ENCODE measurements at places on chromosomes 2 and 18. TPM values are rescaled to one million over a fixed set of nuclear protein-coding genes. Genes with fewer than 3 reads are reported as not detected.

Gene RTP5
- total RNA-seq = 0.53 TPM

Gene RUFY4
- 3.0 TPM for total RNA-seq

Gene CYP27C1
- total RNA-seq = not detected

Gene UNC80
- not detected for total RNA-seq

DNA sequence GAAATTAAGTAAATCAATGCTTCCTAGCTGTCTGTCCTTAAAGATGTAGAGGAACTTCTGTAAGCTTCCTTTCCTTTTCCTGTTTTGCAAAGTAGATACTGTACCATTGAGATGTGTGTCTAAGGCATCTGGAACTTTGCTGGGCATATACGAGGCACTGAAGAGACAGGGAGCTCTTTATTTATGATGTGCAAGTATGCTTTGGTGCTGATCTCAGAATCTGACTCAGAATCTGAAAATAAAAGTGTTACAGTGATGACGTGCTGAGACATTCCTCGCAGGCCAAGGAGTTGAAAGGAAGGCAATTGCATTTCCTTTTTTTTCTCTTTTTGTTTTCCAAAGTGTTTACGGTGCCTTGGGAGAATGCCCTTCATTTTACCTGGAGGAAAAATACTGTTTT is 230.9 kb upstream of the RGPD4 start:
- H3K4me1 ChIP-seq = no peaks in the 10 kb centered on the region
- no peaks in the 10 kb centered on the region for H3K27me3 ChIP-seq
- H3K4me3 ChIP-seq = no peak overlapping the region
- no peak overlapping the region for H3K27ac ChIP-seq

DNA sequence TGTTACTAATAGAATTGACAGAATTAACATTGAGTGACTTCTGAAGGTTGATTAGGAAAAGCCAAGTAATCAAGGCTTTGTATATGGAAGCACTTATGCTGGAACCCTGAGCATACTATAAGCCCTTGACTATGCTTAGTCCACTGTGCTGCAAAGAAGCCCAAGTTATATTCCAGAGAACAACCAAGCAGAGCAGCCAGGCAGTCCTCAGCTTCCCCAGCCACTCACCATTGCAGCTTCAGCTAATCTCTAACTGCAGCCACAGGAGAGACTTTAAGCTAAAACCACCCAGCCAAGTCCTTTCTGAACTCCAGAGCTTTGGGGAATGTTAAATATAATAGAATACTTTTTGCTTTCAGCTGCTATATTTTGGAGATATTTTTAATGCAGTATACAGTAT is 164.4 kb upstream of the VWC2L start:
- H3K27me3 ChIP-seq = no peaks in the 10 kb centered on the region
- no peaks in the 10 kb centered on the region for H3K36me3 ChIP-seq
- no peak overlapping the region for H3K4me3 ChIP-seq
- no peaks in the 10 kb centered on the region for H3K4me1 ChIP-seq
- no peak for DNase-seq
- no peak overlapping the region for H3K27ac ChIP-seq

Gene RPRM
- not detected for total RNA-seq

DNA sequence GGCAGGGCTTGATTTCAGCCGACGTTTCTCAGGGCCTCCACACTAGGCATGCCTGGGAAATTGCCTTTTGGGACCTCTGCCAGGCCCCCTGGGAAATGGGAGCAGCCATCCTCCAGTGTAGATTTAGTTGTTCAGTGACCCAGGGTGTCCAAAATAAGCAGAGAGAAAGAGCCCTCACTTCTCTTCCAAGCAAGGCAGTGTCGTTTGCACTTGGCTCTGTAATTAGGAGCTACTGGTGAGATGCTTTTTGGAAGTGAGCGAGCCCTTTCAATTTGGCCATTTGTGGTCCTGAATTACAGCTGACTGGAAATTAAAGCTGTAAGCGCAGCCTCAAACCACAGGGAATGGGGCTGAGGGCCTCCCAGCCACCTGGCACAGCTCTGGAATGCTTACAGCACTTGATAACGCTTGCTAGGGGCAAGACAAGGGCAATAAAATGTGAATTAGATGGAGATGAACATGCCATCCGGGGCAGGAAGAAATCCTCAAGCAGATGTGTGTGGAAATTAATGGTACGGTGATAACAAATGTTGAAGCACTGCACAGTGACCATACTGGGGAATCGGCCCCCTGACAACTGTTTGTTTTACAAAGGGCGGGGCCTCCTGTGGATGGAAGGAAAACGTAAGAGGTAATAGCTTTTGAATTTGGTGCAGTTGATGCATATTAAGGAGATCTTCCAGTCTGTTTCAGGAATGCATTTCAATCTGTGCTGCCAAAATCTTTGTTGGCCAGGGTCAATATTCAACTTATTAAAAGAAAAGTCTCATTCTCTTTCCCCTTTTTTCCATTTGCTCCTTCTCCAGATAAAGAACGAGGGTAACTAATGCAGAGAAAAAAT is 173.1 kb downstream of the UXS1 start:
- no peak overlapping the region for H3K27ac ChIP-seq
- H3K4me1 ChIP-seq = peaks cover 12% of the 10 kb centered on the region
- peaks cover 3% of the 10 kb centered on the region for H3K36me3 ChIP-seq
- DNase-seq = no peak

- no peak overlapping the region for H3K4me3 ChIP-seq
- no peak for DNase-seq
- no peaks in the 10 kb centered on the region for H3K4me1 ChIP-seq
- H3K36me3 ChIP-seq = no peaks in the 10 kb centered on the region
Measured at GRCh38 chr18:65146482-65147021, 604.3 kb upstream of the CDH7 start.

DNA sequence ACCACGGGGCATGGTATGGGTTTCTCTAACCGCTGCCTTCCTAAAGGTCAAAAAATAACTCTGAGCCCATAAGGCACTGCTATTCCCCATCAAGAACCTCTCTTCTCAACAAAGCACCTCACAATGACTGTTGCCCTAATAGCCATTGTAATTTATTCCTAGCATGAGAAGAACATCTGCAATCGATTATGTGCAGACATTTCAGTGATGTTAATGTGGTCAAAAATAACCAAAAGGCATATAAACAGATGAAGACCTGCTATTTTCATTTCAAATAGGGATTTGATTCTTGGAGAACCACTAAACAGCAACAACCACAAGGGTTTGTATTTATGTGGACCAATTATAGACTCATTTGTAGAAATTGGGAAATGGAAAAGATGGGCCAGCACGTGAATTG is 356.6 kb downstream of the FBXO15 start:
- no peak overlapping the region for H3K4me3 ChIP-seq
- H3K27ac ChIP-seq = no peak overlapping the region
- no peaks in the 10 kb centered on the region for H3K4me1 ChIP-seq
- H3K36me3 ChIP-seq = no peaks in the 10 kb centered on the region

Gene RFTN2
- total RNA-seq = 0.08 TPM

Gene UGT1A3
- not detected for total RNA-seq

- no peak for DNase-seq
- H3K4me1 ChIP-seq = peaks cover 12% of the 10 kb centered on the region
- peaks cover 50% of the 10 kb centered on the region for H3K27me3 ChIP-seq
- no peak overlapping the region for H3K27ac ChIP-seq
- no peaks in the 10 kb centered on the region for H3K36me3 ChIP-seq
- H3K4me3 ChIP-seq = no peak overlapping the region
Measured at GRCh38 chr2:26670931-26671460, 21.5 kb upstream of the KCNK3 start.

- H3K27me3 ChIP-seq = peaks cover 22% of the 10 kb centered on the region
- no peak for DNase-seq
- H3K36me3 ChIP-seq = no peaks in the 10 kb centered on the region
Measured at GRCh38 chr18:78967692-78968091, 11.9 kb upstream of the SALL3 start.

DNA sequence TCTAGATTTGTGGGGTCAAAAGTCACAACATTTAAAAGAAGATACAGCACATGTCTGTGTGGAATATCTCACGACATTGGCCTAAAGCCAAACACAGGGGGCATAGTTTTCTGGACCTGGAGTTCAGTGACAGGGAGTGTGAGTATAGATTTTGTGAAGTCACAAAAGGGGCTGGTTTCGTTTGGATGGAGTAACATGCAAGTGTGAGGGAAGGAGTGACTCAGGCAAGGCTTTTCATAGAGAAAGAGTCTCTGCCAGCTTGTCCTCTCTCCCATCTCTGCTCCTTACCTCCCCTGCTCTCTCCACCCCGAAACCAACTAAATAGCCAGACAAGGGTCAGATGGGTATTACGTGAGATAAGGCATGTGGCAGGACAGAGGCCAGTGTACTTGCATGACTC is 3.7 kb upstream of the EPAS1 start:
- no peak for DNase-seq
- H3K27me3 ChIP-seq = peaks cover 55% of the 10 kb centered on the region
- H3K36me3 ChIP-seq = peaks cover 1% of the 10 kb centered on the region
- peaks cover 12% of the 10 kb centered on the region for H3K4me1 ChIP-seq
- no peak overlapping the region for H3K4me3 ChIP-seq
- H3K27ac ChIP-seq = no peak overlapping the region

- peaks cover 30% of the 10 kb centered on the region for H3K36me3 ChIP-seq
- peaks cover 7% of the 10 kb centered on the region for H3K4me1 ChIP-seq
Measured at GRCh38 chr18:62289047-62289446, 36.1 kb upstream of the TNFRSF11A start.

- no peak overlapping the region for H3K27ac ChIP-seq
- peaks cover 6% of the 10 kb centered on the region for H3K4me1 ChIP-seq
- DNase-seq = no peak
Measured at GRCh38 chr2:196433116-196433515, 206.4 kb upstream of the CCDC150 start.

GRCh38 chr18:41666231-41666630 is 288.8 kb upstream of the PIK3C3 start:
- no peak overlapping the region for H3K4me3 ChIP-seq
- no peaks in the 10 kb centered on the region for H3K4me1 ChIP-seq
- no peak for DNase-seq
- no peaks in the 10 kb centered on the region for H3K36me3 ChIP-seq
- no peaks in the 10 kb centered on the region for H3K27me3 ChIP-seq

DNA sequence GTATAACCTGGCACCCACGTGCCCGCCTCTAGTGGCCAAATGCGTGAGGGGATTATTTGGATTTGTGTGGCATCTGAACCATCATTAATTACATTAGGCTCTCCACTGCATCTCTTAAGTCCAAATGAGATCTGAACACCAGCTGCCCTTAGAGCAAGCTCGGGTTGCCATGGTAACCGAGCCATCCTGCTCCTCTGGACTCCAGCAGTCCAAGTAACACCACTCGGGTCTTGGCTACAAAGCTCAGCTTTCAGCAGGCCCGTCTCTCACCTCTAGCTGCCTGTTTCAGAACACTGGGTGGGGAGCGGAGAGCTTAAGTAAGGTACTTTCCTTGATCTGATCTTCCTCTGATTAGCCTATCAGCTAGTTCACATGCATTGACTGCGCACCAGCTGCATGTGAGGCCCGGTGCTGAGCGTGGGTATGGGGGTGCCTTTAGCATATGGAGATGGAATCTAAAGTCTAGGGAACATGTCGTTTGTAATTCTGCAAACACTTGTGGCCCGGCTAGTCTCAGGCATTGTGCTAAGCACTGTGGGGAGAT is 14.1 kb upstream of the CYS1 start:
- H3K4me3 ChIP-seq = no peak overlapping the region
- H3K27ac ChIP-seq = no peak overlapping the region
- H3K27me3 ChIP-seq = peaks cover 57% of the 10 kb centered on the region
- H3K4me1 ChIP-seq = peaks cover 8% of the 10 kb centered on the region
- no peak for DNase-seq

DNA sequence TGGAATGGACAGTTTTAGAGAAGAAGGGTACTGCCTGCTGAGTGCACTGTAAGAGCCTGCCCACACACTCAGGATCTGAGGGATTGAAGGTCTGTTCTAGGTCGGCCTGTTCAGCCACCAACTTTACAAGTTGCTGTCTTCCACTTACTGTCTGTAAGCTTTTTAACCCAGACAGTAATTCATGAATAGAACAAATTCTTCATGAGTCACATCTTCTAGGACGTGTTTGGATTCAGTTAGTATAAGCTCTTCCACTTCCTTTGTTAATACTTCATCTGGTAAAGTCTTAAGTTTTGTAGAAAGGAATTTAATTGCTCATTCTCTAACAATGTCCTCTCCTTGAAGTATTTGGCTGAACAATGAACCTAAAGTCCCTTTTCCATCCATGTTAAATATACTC is 74.6 kb downstream of the PDE11A start:
- H3K27me3 ChIP-seq = peaks cover 13% of the 10 kb centered on the region
- no peaks in the 10 kb centered on the region for H3K4me1 ChIP-seq
- no peak overlapping the region for H3K4me3 ChIP-seq
- no peak overlapping the region for H3K27ac ChIP-seq
- H3K36me3 ChIP-seq = no peaks in the 10 kb centered on the region

GRCh38 chr18:79947054-79947755 is 4.2 kb downstream of the SLC66A2 start:
- DNase-seq = peak; percentile 12
- peaks cover 4% of the 10 kb centered on the region for H3K36me3 ChIP-seq
- no peaks in the 10 kb centered on the region for H3K27me3 ChIP-seq

GRCh38 chr2:113829270-113829669 is 60.6 kb upstream of the ACTR3 start:
- H3K4me1 ChIP-seq = no peaks in the 10 kb centered on the region
- peaks cover 7% of the 10 kb centered on the region for H3K36me3 ChIP-seq
- no peak for DNase-seq
- no peak overlapping the region for H3K27ac ChIP-seq
- H3K27me3 ChIP-seq = no peaks in the 10 kb centered on the region

GRCh38 chr2:6352247-6352646 is 513.5 kb downstream of the CMPK2 start:
- DNase-seq = no peak
- no peaks in the 10 kb centered on the region for H3K4me1 ChIP-seq
- H3K27ac ChIP-seq = no peak overlapping the region
- no peaks in the 10 kb centered on the region for H3K27me3 ChIP-seq

GRCh38 chr2:135744760-135745314 is 3.2 kb downstream of the UBXN4 start:
- H3K4me3 ChIP-seq = peak overlapping the region; percentile 63
- peaks cover 28% of the 10 kb centered on the region for H3K36me3 ChIP-seq
- no peak for DNase-seq
- H3K27me3 ChIP-seq = no peaks in the 10 kb centered on the region
- no peak overlapping the region for H3K27ac ChIP-seq

Gene SPR
- total RNA-seq = 0.60 TPM

- H3K4me3 ChIP-seq = no peak overlapping the region
- H3K27ac ChIP-seq = no peak overlapping the region
- no peaks in the 10 kb centered on the region for H3K4me1 ChIP-seq
- H3K27me3 ChIP-seq = peaks cover 14% of the 10 kb centered on the region
Measured at GRCh38 chr2:215392164-215392563, 43.7 kb downstream of the FN1 start.

- peaks cover 9% of the 10 kb centered on the region for H3K4me1 ChIP-seq
- no peaks in the 10 kb centered on the region for H3K27me3 ChIP-seq
- H3K27ac ChIP-seq = no peak overlapping the region
- no peak overlapping the region for H3K4me3 ChIP-seq
- peaks cover 4% of the 10 kb centered on the region for H3K36me3 ChIP-seq
- no peak for DNase-seq
Measured at GRCh38 chr2:109171444-109172334, 42.7 kb downstream of the SH3RF3 start.

DNA sequence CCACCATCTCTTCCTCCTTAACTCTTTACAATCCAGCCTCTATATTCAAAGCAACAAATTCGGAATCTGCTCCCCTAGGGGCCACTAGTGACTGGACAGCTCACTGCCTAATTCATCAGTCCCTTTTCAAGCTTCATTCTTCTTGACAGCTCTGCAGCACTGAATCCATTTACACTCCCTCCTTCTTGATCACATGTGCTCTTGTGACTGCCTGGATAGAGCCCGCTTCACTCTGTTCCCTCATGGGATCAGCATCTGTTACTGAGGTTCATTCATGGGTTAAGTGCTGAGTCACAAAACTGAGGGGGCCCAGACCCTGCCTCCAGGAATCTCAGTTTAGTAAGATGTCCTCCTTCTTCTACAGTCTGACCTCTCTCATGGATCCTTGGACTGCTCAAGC is 81.5 kb downstream of the CYRIA start:
- H3K4me1 ChIP-seq = no peaks in the 10 kb centered on the region
- H3K27me3 ChIP-seq = no peaks in the 10 kb centered on the region
- DNase-seq = no peak
- no peak overlapping the region for H3K4me3 ChIP-seq
